Stromal cell of bone marrow (primary cell): ENCODE measurements at places on chromosomes 12 and 14.

- peak; percentile 45 for DNase-seq
Measured at GRCh38 chr12:4562034-4562657, at the start of gene DYRK4. Gene DYRK4, plus strand, starts transcription at chr12:4562208. Its CDS starts 38 bp downstream, at chr12:4562246.

DNA sequence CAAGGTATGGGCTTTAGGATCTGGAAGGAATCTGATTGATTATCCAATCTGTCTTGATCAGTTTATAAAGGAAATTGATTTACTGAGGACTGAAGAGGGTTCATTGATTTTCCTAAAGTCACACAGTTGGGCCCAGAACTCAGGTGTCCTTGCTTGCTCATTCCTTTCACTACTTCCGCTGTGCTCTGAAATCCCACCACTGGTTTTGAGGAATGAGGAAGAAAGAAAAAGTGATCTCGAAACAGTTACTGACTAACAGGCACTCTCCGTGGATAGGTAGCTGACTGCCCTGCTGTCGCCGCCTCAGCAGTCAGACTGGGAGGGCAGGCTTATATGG, at the start of gene FITM1:
Gene FITM1, plus strand, starts transcription at position 280 of the 337 bp plus-strand sequence. CDS start 905 bp downstream, outside the sequence.
- no peak for DNase-seq

GRCh38 chr14:22561661-22562579, 27.1 kb downstream of the DAD1 start:
- no peak for DNase-seq

DNA sequence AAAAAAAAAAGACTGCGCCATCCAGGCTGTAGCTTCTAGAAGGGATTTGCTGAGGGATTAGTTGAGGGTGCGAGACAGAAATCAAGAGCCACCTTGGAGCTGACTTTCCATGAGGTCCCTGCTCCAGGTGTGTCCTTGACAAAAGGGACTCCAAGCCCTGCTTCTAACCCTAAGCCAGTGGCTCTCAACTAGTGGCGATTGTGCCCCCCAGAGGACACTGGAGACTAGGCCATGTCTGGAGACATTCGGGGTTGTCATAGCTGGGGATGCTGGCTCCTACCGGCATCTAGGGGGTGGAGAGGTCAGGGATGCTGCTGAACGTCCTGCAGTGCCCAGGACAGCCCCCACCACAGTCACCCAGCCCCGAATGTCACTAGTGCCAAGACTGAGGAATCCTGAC, 40.6 kb downstream of the SPRING1 start:
- DNase-seq, result no peak

GRCh38 chr12:12029653-12030052, 41.1 kb upstream of the BCL2L14 start:
- DNase-seq, result no peak

GRCh38 chr14:72332871-72333270, 400.6 kb downstream of the RGS6 start:
- DNase-seq, result no peak

- DNase-seq, result no peak
Measured at GRCh38 chr12:94169495-94169894, 21.1 kb downstream of the PLXNC1 start.
